ENCODE measurements at places on chromosomes 16 and 17.

- no peak for DNase-seq
Observed at GRCh38 chr16:12818326-12818725, 14.6 kb upstream of the CPPED1 start.

- DNase-seq, result no peak
Observed at GRCh38 chr16:4325253-4325758, 9.4 kb downstream of the GLIS2 start.

DNA sequence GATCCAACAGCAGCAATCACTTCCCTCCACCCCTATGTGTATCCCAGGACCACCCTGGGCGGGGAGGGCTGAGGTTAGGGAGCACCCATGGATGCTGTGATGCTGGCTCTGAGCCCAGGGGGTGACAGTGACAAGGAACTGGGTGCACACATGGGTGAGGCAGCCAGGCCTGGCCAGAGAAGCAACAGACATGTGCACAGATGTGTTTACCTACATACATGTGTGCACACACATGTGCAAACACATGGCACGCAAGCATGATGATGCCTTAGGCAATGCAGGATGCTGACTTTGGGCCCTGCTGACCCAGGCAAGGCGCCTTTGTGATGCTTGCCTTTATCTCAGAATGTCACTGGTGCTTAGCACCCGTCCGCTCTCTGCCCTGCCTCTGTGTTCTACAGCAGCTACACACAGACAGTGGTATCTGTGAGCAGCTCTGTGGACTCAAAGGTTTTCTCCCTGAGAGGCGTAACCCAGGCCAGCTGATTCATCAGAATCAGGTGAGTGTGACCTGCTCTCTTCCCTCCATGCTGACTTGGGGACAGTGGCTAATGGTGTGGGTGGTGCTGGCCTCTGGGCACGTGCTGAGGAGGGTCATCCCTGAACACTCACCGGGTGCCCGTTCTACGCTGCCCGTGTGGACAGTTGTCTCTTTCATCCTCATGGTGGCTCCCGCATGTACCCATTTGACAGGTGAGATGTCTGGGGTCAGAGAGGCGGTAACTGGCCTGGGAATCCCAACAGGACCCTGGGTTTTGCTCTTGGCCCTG, 38.5 kb upstream of the KSR1 start:
- DNase-seq, result no peak

DNA sequence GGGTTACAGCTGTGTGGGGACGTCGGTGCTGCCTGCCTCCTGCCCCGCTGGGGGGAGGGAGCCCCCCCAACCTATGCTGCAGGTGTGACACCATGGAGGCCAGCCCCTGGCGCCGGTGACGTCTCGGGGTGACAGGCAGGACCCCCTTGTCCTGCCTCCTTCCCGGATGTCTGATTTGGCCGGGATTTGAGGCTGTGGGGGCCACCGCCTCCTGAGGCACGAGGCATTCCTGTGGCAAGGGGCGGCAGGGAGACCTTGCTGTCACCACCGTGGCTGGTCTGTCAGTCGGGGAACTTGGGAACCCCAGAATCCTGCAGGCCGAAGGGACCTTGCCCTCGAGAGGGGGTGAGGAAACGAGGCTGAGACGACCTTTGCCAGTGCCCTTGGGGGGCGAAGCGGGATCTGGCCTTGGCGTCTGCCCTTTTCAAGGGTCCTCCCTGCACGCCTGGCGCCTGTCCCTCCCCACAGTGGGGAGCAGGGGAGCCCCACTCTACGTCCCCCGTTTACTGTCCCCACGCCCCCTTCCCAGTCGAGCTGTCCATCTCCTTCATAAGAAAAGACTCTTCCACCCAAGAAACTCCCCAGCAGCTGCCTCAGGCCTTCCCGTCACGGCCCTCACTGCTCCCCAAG, 74.4 kb downstream of the METRNL start:
- DNase-seq, result no peak

- peak; percentile 89 for DNase-seq
Observed at GRCh38 chr17:57889892-57890856, 40.3 kb upstream of the MRPS23 start.

GRCh38 chr17:50354198-50354597, 8.3 kb downstream of the XYLT2 start:
- no peak for DNase-seq

DNA sequence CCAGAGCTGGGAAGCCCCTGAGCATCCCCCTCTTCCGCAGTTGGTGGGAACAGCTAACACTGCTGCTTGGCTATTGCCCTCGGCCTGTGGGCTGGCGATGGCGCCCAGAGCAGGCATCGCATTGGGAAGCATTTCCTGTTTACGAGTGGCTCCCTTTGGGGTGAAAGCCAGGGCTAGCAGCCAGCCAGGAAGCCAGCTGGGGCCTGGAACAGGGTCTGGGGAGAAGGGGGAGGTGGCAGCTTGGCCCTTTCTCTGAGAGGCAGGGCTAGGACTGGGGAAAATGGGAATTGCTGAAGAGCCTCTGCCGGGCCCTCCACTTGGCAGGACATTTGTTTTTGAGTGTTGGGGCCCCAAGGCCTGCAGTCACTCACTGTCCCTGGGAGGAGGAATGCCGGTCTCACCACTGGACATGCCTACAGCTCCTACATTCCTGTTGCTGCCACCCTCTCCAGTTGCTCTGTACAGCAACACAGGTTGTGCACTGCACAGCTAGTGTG, 2.4 kb upstream of the MTSS2 start:
- DNase-seq, result peak; percentile 37

- no peak for DNase-seq
Observed at GRCh38 chr17:28755486-28755885, 11.7 kb downstream of the TRAF4 start.

DNA sequence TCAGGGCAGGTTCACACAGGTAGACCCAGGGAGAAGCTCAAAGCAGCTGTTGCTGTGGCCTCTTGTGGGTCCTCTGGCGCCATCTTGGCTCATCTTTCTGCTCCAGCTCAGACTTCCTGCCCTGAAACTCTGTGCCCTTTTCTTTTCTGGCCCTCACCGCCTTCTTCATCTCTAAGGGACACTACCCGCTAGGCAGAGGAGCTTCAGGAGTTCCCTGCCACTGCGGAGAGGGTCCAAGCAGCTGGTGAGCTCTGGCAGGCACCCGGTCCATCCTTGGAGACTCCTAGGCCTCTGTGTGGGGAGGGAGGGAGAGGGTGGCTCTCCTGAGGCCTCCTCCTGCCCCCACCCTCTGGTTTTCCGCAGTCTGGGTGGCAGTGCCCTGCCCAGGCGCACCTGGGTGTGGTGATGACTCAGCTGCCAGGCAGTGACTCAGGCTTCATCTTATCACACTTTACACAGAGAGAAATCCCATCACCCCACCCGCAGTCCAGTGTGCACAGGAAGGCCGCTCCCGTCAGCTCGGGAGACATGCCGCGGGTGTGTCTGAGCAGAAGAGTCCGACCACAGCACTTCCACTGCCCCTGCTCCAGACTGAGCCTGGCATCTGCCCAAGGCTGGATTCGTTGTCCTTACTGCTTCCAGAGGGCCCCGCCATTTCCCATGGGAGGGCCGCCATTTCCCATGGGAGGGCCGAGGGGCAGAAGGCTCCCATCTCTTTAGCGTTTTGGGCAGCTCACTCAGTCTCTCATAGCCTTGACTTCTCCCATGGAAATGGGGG, 7.3 kb downstream of the NT5C start:
- DNase-seq, result no peak

DNA sequence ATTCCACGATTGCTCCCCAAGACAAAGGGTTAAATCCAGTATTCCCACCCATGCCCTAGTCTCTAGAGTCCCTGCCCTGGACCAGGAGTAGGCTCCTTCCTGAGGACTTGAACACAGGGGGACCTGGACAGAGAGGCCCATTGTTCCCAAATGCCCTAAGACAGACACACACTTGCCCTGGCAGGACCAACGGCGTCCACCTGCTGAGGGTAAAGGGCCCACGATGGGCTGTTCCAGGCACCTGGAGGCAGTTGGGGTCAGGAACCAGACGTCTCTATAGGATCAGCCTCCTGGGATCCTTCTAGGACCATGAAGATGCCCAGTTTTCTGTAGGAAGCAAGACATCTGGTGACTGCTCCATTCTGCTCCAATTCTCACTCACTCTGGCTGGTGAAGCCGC, 39.3 kb downstream of the TNFRSF13B start:
- DNase-seq, result no peak

DNA sequence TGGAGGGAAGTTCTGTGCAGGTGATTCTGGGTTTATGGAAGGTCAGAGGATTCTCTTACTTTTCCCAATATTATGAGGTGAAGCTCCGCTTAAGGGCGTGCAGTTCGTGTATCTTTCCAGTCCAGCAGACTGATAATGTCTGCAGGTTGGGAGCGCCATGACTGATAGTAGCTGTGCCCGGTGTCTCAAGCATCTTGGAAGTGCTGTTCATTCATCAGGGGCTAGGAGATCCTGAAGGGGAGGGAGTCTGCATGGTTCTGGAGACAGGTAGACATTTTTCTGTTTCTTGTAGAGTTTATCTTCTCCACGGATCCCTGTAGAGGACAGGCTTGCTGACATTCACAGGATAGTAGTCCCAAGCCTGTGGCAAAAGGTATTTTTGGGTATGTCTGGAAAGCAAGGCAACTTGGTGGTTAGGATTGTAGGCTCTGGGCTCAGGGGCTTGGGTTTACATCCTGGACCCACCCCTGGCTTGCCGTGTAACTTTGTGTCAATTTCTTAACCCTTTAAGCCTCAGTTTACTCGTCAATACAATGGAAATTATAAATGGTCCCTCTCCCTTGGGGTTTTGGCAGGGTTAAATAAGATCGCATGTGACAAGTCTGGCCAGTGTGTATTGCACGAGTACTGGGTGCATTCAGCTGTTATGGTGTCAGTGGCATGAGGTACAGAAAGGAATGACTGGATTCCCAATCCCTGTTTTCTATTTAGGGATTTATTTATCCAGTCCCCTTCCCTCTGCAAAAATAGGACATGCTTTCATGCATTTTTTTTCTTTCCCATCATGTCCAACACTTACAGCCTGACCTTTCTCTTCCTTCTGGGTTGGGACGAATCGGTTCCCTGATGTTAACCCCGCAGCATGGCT, 8.2 kb downstream of the HLF start:
- no peak for DNase-seq

DNA sequence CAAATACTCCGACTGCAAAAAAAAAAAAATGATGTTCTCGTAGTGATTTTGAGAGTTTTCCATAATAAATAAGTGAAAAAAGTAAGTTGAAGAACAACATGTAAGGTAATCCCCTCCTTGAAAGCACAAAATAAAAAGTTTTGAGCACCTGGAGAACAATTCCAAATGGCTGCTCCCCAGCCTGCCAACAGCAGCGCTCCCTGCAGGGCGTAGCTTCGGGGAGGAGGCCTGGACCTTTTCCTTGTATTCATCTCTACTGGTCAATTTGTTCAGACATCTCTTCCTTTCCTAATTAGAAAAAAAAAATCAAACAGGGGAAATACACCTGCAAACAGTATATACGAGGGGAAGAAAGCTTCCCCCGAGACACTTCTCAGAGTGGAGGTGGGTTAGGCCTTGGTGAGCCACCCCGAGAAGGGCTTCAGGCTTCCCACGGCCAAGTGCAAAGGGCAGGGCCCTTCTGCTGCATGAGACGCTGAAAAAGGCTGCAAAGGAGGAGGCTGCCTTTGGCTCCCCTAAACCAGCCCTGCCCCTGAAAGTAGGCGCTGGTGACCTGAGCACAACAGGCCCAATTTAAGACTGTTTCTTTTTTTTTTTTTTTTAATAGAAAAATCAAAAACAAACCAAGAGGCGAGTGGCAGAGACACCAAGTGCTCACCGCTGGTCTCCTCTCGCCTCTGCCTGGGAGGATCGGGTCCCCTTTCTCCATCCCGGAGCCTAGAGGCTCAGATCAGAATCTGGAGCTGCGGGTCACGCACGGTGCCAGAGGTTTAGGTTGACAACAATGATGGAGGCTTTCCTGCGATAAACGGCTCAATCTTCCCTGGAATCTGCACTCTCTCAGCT, 193.1 kb upstream of the FOXF1 start:
- no peak for DNase-seq

DNA sequence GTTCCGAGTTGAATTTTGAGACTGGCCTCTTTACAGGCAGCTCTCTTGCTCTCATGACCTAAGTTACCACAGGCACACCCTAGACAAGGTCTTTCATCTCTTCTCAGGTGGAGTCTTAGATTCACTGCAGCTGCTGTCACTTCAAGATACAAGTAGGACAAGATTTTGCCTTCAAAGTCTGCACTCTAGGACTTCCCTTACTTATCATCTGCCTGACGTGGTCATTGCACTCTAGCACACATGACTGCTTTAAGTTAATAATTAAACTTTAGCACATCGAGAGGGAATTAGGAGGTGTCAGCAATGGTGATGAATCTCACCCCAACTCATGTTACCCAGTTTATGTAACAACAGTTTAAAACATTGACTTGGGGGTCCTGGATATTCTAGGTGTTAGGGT, 25.6 kb downstream of the RNF135 start:
- no peak for DNase-seq

GRCh38 chr16:89779231-89779908, 37.1 kb downstream of the FANCA start:
- DNase-seq, result no peak

- no peak for DNase-seq
Observed at GRCh38 chr16:73233846-73234424, 186.0 kb upstream of the ZFHX3 start.

DNA sequence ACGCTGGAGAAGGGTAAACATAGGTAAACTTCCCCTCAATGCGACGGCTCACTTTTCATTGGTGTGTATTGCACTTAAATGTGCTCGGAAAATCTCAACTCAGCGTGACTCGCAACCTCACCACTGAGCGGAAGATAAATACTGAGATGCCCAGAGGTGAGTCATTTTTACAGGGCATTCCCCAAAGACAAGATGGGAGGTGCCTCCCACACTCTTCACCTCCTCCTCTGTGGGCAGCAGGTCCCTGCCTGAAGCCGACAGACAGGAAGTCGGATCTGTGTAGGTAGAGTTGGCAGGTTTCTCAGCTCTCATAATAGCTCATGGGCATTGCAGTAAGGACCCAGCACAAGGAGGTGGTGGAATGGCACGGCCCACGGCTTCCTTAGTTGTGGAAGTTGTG, 274.6 kb upstream of the HSBP1 start:
- DNase-seq, result peak; percentile 15

- no peak for DNase-seq
Observed at GRCh38 chr16:71524566-71525553, 1.4 kb upstream of the CHST4 start.

DNA sequence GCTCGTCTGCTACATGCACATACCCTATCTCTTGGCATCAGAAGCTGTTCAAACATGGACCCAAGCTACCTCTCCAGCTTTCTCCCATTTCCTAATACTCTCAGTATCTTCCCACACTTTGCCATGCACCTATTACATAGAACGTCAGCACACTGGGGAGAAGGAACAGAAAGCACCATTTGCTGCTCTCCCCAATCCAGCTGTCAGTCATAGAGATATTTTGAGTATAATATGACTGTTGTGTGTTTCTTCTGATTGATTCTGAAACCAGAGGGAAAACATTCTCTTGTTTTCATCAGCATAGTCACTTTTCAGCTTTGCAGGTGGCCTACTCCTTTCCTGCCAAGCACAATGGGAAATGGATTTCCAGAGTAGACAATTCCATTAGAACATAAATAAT, 107.1 kb downstream of the ADAMTS18 start:
- DNase-seq, result no peak

DNA sequence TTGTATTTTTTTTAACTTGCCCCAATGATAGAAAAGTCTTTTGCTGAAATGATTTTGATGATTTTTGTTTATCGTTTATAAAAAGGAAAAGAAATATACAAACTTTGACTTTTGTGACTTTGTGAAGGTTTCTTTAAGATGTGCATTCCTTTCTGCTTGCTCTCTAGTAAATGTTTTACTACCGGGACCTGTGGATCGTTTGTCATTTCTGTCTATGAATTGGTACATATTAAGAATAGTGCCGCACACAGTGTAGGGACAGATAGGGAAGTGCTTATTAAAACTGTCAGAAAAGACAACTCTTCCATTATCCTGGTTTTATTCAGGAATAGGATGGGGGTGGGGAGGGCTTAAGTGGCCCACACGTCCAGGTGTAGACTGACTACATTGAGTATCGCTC, 8.1 kb upstream of the PSMC5 start:
- no peak for DNase-seq
